Stimulated activated effector memory CD8-positive, alpha-beta T cell treated with anti-CD3 and anti-CD28 coated beads, Interleukin-12 subunit alpha, Interleukin-12 subunit beta, amount 100 ng/mL, for 72 hours (primary cell): ENCODE measurements at places on chromosomes 4 and X.

GRCh38 chr4:7623468-7623867 is 188.7 kb upstream of the PSAPL1 start:
- DNase-seq: no peak

DNA sequence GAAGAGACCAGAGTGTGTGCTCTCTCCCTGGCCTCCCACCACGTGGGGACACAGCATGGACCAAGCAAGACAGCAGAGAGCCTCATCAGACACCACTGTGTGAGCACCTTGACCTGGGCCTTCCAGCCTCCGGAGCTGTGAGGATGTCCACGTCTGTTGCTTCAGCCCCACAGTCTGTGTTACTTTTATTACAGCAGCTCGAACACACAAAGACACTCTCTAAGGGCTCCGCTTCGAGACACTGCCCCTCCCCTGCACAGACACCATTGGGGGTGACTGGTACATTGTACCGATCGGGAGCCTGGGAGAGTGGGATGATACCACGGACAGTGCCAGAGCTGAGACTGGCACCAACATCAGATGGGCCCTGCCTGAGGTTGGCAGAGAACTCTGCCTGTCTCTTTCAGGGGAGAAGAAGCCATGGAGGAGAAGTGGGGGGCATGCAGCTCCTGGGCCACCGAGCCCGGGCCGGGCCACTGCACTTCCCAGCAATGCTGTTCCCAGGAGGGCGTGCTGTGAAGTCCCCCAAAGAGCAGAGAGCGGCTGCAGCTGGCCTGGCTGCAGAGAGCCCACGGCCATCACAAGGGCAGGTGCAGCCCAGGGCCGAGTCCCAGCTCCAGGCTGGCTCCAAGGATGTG is 48.1 kb upstream of the HMX1 start:
- DNase-seq: peak; percentile 22

- no peak for DNase-seq
These were observed 60.6 kb upstream of the ATOH1 start for GRCh38 chr4:93767917-93768316.

- DNase-seq: no peak
These were observed 7.4 kb downstream of the ANTXR2 start for GRCh38 chr4:80065601-80066000.

DNA sequence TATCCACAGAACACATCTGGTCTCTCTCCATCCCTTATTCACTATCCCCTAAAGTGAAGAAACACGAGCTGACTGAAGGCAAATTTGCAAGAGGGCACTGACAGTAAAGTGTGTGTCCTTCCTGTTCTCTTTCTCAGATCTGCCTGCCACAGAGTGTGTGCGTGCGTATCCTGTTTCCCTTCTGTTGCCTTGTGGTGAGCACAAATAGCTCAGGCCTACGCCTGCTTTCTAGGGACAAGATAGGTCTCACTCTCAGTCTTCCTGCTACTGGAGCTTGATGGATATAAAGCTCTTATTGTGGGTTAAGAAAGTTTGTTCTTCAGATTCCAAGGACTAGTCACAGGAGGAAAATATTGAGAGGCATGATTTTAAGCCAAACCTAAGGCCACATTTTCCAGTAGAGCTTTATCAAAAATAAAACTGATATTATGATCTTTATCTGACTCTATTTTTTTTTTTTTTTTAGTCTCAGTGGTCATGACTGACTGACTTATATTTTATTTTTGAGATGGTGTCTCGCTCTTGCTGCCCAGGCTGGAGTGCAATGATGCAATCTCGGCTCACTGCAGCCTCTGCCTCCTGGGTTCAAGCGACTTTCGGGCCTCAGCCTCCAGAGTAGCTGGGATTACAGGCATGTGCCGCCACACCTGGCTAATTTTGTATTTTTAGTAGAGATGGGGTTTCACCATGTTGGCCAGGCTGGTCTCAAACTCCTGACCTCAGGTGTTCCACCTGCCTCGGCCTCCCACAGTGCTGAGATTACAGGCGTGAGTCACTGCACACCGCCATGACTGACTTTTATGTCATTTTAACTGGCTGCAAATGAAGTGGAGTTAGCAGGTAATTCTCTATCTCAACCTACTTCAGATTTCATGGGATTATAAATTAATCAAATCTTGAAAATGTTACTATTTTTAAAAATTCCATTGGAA is 140.3 kb upstream of the SH3RF1 start:
- DNase-seq: peak; percentile 10

GRCh38 chr4:118810991-118811764 is 24.7 kb downstream of the SEC24D start:
- no peak for DNase-seq

- DNase-seq: no peak
These were observed 47.0 kb upstream of the MID1IP1 start for GRCh38 chrX:38754102-38754790.

DNA sequence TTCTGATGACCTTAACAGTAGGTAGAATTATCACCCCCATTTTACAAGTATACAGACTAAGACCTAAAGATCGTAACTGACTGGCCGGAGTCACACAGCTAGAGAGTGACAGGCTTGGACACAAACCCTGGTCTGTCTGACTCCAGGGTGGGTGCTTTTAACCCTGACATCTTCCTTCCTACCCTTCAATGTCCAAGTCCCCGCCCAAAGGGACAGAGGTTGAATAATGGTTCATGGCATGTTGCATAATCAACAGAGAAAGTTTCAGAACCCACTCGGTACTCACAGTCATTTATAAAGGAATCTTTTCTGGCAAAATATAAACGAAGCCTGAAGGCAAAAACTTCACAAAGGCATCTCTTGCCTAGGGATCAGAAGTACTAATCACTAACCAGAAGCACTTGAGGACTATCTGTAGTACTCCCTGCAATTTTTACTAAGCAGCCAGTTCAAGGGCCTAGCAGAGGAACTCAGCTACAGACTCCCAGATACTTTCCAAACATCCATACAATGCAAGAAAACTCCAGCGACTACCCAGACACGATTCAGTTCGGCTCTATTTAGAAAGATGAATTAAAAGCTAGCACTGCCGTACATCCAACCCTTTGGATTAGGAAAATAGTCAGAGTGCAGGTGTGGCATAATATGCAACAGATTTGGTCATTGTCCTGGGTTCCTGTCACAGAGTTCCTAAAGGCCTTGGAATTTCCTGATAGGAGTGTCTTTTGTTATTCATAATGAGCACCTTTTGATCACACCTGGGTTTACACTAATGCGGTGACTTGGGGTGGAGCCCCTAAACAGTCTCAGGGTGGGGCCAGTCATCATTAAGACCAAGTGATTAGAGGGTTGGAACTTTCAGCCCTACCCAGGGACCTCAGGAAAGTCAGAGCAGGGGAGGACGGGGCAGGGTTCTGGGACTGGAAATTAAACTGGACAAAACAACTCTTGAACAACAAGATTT is 44.0 kb downstream of the RELL1 start:
- no peak for DNase-seq

GRCh38 chr4:176583278-176583677 is 209.4 kb downstream of the VEGFC start:
- DNase-seq: no peak

- DNase-seq: no peak
These were observed 5.0 kb upstream of the SDAD1 start for GRCh38 chr4:75995727-75996126.

DNA sequence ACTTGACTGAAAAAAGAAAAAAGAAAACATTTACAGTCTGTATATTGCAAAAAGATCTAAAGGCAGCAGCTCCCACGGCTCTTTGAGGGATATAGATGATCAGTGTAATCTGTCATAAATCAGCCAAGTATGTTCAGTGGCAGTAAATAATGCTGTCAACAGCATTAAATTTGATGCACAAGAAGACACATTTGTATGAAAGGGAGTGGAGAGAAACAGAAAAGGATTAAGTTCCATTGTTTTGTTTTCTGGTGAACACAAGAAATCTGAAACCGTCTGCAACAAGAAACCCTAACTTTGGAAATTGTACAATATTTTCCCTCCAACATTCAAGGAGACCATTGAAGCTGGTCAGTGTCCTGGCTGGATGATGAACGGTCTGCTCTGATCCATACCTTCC is 27.6 kb upstream of the C1QTNF7 start:
- DNase-seq: no peak

DNA sequence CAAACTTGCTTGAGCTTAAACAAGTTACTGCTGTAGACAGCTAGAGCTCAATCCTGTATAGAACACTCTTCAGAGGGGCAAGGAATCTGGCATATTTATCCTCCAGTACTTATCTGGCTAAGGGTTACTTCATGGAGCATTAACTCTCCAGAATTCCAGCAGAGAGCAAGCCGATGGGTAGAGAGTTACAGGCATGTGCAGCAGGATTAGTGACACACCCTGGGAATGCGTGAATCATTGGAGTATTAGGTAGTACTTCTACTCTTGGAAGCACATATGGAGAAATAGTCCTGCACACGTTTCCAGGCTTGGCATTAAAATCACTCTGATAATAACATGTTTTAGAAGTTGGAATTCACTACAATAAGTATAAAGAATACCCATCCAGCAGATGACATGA is 35.4 kb downstream of the GRXCR1 start:
- no peak for DNase-seq

DNA sequence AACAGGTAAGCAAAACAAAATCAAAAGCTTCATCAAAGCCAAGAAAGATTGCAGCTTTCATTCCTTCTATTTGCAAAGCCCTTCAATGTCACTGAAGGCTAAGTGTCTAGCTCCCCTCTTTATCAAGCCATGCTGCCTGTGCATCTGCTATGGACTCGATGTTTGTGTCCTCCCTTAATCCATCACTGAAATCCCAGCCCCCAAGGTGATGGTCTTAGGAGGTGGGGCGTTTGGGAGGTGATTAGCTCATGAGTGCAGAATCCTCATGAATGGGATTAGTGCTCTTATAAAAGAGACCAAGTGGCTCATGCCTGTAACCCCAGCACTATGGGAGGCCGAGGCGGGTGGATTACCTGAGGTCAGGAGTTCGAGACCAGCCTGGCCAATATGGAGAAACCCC is 6.9 kb upstream of the TRIM2 start:
- DNase-seq: no peak

GRCh38 chr4:145956288-145956890 is 17.8 kb upstream of the ZNF827 start:
- DNase-seq: peak; percentile 24

DNA sequence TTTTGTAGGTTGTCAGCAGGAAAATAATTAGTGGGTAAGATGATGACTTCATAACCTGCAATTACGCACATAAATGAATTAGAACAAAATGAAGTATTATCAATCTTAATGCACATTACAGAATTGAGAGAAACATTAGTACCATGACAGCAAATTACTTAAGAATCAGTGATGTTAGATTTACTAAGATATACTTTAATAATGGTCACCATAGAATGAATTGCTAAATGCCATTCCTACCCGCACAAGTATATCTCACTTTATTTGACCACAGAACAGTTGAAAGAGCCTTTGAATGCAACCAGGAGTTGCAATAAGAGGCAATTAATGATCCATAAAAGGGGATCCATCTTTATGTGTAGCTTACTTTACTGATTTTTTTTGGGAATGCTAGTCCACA is 816.4 kb upstream of the AGA start:
- DNase-seq: no peak

DNA sequence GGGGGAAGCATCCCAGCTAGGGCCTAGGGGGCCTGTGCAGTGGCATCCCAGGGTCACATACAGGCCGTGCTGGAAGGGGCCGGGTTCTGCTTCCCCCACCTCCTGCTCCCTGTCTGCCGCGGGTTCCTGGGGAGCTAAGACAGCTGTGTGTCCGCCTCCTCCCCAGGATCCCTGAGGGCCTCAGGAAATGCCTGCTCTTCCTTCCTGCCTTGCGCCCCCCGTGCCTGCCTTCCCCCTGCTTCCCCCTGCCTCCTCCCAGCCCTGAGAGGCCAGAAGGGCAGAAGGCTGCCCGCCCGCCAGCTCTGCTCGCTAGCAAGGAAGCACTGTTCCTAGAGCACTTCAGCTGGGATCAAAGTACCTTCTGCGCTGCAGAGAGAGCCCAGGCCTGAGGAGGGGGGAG is 2.9 kb upstream of the BGN start:
- DNase-seq: no peak

- no peak for DNase-seq
These were observed 14.9 kb upstream of the TMPRSS11E start for GRCh38 chr4:68432320-68432719.

DNA sequence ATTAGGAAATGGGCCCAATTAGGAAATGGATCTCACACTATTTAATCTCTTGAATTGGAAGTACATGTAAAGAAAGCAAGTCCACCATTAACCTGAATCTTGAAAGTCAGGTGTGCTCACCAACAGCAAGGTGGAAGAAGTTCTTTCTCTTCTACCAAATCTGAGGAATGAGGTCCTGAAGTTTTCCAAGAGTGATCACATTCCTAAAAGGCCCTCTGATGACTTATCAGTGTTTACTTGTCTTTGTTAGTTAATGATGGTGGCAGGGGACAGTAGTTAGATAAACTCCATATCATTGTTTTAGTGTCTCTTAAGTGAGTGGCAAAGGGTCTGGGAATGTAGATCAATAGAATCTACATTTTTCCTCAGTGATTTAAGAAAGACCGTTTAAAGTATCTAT is 61.3 kb upstream of the APELA start:
- no peak for DNase-seq

GRCh38 chrX:10341309-10341708 is 184.5 kb downstream of the CLCN4 start:
- DNase-seq: no peak

DNA sequence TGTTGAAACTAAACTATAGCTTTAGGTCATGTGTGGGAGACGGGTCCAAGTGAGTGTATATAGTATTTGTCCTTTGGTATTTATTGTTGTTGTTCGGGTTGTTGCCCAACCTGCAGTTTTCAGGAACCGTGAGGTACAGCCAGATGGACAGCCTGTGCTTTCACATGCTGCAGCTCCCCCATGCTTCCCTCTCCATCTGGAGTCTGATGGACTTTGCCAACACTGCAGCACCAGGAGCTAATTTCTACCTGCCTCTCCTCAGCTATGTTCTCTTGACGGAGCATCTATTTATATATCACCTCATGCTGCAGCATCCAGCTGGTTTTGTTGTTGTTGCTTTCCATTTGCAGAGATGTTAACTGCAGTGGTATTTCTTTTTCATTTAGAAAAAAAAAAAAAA is 80.1 kb downstream of the TLL1 start:
- no peak for DNase-seq

DNA sequence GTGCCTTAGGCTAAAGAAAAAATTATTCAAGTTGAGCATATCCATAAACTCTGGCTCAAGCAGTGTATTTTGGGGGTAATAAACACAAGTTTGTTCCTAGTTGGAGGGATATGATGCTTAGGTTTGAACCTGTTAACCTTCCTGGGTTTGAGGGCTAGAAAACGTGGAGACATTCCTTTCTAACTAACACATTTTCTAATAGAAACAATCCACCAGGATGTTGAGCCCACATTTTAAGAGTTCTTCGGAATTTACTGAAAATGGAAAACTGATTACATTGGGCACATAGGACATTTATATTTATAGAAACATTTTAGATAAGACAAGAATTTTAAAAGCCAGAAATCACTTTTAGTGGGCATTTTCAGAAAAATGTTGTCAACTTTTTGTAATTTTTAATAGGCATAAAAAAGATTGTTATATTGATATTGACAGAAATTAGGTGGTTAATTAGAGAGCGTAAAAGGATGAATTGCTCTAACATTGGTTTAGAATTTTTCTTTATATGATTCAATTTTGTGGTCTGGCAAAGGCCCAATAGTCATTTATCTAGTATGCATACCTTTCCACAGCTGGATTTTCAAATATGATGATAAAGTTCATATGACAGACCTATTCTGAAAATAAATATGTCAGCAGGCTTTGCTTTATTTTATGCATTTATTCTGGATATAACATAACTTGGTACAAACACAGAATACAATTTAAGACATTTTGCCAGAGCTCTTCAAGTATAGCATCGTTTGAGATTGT is 49.2 kb downstream of the CEP44 start:
- DNase-seq: no peak
